BE2C (cell line): ENCODE measurements at places on chromosomes 1 and 21.

DNA sequence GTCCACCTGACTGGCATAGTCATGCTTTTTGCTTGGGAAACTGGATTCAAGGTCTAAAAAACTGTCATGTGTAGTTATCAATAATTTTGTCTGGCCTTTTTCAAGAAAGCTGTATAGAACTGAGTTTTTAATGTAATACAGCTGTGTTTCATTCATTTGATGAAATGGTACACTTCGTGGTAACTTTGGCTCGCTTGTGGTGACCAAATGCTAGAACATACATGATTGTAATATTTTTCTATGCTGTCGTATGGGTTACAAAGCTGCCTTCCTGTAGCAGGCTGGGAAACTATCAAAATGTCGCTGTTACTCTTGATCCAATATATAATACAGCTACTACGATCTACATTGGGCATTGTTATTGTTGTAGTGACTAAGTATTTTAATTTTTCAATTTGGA is 2.1 kb downstream of the LRRC42 start:
- DNase-seq, result no peak

DNA sequence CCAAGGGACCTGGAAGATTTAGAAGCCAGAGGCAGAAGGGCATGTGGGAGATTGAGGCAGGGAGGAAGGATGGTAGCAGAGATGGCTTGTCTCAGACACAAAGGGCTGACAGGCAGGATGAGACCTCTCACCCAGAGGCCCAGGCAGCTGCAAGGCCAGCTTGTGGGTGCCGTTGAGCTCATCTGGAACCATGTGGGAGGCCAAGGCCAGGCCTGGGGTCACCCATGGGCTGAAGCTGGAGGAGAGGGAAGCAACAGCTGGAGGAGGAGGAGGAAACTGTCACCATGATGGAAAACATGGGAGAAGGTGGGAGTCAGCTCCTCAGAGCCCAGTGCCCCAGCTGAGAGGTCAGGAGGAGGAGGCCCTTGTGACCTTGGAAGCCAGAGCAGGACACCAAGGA is 6.4 kb downstream of the CRABP2 start:
- no peak for DNase-seq

- DNase-seq, result no peak
These were observed 5.2 kb upstream of the CTH start for GRCh38 chr1:70405780-70406416.

- DNase-seq, result no peak
These were observed 17.7 kb upstream of the KLHDC8A start for GRCh38 chr1:205374210-205375078.

DNA sequence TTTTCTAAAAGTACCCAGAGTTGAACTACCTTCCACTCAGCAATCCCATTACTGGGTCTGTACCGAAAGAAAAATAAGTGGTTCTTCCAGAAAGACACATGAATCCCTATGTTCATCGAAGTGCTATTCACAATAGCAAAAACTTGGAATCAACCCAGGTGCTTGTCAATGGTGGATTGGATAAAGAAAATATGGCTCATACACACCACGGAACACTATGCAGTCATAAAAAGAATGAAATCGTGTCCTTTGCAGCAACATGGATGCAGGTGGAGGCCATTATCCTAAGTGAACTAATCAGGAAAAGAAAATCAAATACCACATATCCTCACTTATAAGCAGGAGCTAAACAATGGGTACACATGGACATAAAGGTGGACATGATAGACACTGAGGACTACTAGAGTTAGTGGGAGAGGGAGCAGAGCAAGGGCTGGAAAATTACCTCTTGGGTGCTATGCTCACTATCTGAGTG is 32.9 kb upstream of the JUN start:
- no peak for DNase-seq
